ENCODE measurements at places on chromosomes 16 and 17. TPM values are rescaled to one million over a fixed set of nuclear protein-coding genes. Genes with fewer than 3 reads are reported as not detected.

TP53TG3D gene
- not detected for total RNA-seq

TGFB1I1 gene
- total RNA-seq, result 1.6 TPM

CD300LG gene
- not detected for total RNA-seq

ZNF597 gene
- total RNA-seq, result 4.7 TPM

DNA sequence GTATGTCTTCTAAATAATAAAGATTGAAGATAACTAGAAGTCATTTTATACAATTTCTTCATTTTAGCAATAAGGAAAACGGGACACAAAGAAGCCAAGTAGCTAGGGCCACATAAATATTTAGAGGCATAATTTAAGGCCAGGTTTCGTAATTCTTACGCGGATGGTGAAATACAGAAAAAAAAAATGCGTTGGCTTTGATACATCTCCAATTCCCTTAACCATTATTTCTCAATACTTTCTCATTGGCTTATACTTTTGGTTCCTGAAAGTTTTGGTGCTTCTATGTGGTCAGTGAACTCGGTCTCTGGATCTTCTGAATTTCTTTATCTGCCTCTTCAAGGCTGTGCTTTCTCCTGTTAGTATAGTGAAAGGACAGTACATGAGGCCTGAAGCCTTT lies 888.1 kb downstream of the KCNJ2 start:
- H3K27ac ChIP-seq, result no peak overlapping the region
- no peaks in the 10 kb centered on the region for H3K4me1 ChIP-seq
- H3K4me3 ChIP-seq, result no peak overlapping the region
- no peaks in the 10 kb centered on the region for H3K36me3 ChIP-seq

DNA sequence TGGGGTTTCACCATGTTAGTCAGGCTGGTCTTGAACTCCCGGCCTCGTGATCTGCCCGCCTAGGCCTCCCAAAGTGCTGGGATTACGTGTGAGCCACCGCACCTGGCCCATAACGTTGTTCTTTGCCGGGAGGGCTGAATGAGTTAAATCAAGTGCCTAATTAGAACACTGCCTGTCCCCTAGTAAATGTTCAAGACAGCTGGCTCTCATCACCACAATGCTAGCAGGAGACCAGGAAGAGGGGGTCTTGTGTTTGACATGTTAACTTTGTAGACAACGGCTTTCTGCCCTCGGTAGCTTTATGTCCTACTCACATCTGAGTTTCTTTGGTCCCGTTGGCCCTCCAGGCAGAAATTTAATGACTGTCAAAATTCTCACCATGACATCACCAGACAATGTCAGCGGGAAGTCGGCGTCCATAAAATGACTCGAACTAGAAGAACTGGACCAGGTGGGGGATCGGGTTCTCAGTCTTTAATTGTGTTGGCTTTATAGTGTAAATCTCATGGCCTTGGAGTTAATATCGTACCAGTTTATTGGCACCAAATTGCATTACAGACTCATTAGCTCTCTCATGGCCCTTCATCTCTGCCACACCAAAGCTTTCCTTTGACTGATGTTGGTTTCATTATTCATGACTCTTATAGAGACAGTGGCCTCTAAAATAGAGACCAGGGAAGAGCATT lies 11.4 kb upstream of the ITPRIPL2 start:
- H3K36me3 ChIP-seq, result no peaks in the 10 kb centered on the region
- no peaks in the 10 kb centered on the region for H3K4me1 ChIP-seq
- no peak for DNase-seq
- no peak overlapping the region for H3K4me3 ChIP-seq

- H3K36me3 ChIP-seq, result no peaks in the 10 kb centered on the region
- H3K4me3 ChIP-seq, result no peak overlapping the region
- no peak for DNase-seq
- no peaks in the 10 kb centered on the region for H3K4me1 ChIP-seq
- no peak overlapping the region for H3K27ac ChIP-seq
- peaks cover 4% of the 10 kb centered on the region for H3K27me3 ChIP-seq
Measured at GRCh38 chr16:57563761-57564160, 21.3 kb downstream of the ADGRG5 start.

GRCh38 chr17:77354670-77355455 lies 214.1 kb downstream of the SEC14L1 start:
- no peaks in the 10 kb centered on the region for H3K27me3 ChIP-seq
- H3K27ac ChIP-seq, result no peak overlapping the region
- DNase-seq, result no peak
- H3K4me1 ChIP-seq, result no peaks in the 10 kb centered on the region

- no peaks in the 10 kb centered on the region for H3K27me3 ChIP-seq
- H3K36me3 ChIP-seq, result no peaks in the 10 kb centered on the region
- DNase-seq, result no peak
- H3K4me3 ChIP-seq, result no peak overlapping the region
- H3K4me1 ChIP-seq, result no peaks in the 10 kb centered on the region
Measured at GRCh38 chr16:72612256-72612655, 435.7 kb downstream of the ZFHX3 start.

- H3K36me3 ChIP-seq, result peaks cover 7% of the 10 kb centered on the region
- peaks cover 43% of the 10 kb centered on the region for H3K4me1 ChIP-seq
- H3K4me3 ChIP-seq, result no peak overlapping the region
- no peaks in the 10 kb centered on the region for H3K27me3 ChIP-seq
- no peak for DNase-seq
Measured at GRCh38 chr17:59627274-59627673, 7.6 kb downstream of the CLTC start.

DNA sequence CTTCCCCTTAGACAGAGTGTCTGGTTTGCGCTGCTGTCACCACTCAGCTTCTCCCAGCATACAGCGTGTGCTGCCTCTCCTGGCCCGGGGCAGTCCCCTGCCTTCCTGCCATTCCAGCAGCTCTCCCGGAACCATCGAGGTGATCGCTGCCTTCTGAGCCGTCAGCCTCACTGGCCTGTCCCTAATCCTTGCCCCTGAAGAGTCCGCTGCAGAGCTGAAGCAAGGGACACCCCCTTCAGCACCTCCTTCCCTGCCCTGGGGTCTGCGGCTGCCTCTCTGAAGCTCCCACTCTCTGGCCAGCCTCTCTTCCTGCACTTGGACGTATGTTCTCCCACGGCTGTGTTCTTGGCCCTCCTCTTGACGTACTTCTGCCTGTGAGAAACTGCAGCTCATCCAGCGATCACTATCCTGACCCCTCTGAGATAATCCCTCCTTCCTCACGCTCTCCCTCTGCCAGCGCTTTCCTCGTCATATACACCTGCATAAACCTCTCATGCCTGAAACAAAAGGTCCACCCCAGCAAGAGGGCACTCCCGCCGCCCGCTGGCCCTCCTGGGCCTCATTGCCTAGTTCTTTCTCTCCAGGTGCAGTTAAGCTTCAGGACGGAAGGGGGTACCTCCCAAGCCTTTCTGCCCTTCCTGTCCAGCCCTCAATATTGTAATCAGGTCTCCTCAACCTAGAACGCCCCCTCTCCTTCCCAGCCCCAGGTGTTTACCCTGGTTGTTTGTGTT lies 220.6 kb upstream of the CHMP6 start:
- H3K27ac ChIP-seq, result no peak overlapping the region
- H3K4me3 ChIP-seq, result no peak overlapping the region
- no peaks in the 10 kb centered on the region for H3K27me3 ChIP-seq
- H3K4me1 ChIP-seq, result peaks cover 7% of the 10 kb centered on the region

DNA sequence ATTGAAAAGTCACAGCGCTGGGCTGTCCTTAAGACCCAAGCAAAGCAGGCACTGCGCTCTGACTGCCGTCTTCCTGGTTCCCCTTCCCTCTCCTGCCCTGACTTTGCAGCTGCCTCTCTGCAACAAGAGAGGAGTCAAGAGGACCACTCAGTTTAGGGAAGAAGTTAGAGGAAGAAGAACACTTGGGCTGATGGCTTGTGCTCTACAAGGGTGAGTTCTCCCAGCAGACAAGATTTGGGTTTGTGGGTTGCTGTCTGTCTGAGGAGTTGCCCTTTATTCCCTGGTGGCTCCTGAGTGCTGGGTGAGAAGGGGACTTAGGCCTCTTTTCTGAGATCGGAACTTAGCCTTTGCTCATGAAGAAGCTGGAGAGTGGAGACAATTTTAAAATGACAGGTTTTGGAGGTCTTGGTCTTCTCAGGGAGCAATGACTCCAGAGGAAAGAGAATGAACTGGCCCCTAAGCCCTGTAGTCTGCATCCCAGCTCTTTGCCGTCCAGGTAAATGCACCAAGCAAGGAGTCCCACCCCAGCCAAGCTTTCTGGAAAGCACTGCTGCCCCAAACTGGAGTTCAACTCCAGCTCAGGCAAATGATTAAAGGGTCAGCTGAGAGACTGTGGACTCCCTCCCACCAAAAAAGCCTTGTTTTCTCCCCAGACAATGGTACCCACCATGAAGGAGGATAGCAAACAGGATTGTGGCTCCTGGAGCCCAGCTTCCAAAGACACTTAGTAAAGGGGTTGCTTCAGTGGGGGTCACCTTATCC lies 2.7 kb upstream of the HOXB9 start:
- H3K4me3 ChIP-seq, result no peak overlapping the region
- peaks cover 52% of the 10 kb centered on the region for H3K27me3 ChIP-seq
- DNase-seq, result no peak
- no peak overlapping the region for H3K27ac ChIP-seq

DNA sequence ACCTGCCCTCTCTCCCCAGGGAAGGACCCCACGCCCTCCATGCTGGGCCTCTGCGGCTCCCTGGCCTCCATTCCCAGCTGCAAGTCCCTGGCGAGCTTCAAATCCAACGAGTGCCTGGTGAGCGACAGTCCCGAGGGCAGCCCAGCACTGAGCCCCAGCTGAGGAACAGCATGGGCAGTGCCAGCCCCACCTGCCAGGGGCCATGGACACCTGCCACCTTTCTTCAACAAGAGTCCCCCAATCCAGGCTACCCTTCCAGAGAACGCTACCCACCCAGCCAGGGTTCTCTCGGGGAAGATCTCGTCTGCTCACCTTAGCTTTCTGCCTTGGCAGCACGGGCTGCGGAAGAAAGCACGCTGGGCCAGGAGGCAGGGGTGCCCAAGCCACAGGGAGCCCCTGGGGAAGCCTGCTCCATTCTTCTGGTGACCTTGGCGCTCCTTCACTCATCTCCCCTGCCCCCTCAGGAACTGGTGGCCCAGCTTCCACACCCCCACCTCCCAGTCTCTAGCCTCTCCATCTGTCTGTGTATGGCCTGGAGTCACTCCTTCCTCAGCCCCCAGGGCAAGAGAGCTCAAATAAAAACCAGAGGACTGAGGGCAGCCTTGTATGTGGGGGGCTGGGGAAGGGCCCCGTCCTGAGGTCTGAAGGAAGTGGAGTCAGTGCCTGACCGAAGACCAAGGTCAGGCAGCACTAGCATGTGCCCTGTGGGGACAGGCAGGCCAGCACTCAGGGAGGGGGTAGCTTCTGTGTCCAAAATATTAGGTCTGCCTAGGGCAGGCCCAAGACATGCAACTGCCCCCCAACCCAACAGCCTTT lies 6.3 kb downstream of the SLC25A39 start:
- DNase-seq, result no peak
- peaks cover 21% of the 10 kb centered on the region for H3K36me3 ChIP-seq
- peaks cover 12% of the 10 kb centered on the region for H3K4me1 ChIP-seq
- H3K27me3 ChIP-seq, result peaks cover 10% of the 10 kb centered on the region

DNA sequence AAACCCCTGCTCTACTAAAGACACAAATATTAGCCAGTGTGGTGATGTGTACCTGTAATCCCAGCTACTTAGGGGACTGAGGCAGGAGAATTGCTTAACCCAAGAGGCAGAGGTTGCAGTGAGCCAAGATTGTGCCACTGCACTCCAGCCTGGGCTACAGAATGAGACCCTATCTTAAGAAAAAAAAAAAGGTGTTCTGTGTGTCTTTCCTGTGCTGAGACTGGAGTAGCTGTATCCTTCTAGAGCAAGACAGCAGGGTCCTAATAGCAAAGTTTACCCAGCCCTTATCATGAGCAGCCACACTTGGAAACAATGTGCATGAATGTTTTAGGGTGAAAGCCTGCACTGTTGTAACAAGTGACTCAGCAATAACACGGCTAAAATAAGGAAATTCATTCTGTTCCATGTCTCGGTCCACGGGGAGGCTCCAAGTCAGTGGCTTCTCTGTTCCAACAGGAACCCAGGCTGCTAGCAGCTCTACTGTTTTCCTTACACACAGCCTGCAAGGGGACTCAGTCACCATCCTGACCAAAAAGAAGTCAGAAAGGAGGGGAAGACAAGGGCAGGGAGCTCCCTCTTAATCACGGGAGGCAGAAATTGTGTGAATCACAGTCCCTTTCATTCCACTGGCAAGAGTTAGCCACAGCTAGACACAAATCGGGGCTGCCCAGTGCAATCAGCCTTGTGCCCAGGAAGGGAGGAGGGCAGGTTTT lies 7.1 kb upstream of the SLC5A11 start:
- no peaks in the 10 kb centered on the region for H3K4me1 ChIP-seq
- DNase-seq, result no peak
- H3K4me3 ChIP-seq, result no peak overlapping the region

- H3K27me3 ChIP-seq, result no peaks in the 10 kb centered on the region
- no peaks in the 10 kb centered on the region for H3K36me3 ChIP-seq
- H3K4me3 ChIP-seq, result no peak overlapping the region
- H3K4me1 ChIP-seq, result peaks cover 12% of the 10 kb centered on the region
- no peak for DNase-seq
Measured at GRCh38 chr16:80718480-80719220, 85.7 kb downstream of the CDYL2 start.

DNA sequence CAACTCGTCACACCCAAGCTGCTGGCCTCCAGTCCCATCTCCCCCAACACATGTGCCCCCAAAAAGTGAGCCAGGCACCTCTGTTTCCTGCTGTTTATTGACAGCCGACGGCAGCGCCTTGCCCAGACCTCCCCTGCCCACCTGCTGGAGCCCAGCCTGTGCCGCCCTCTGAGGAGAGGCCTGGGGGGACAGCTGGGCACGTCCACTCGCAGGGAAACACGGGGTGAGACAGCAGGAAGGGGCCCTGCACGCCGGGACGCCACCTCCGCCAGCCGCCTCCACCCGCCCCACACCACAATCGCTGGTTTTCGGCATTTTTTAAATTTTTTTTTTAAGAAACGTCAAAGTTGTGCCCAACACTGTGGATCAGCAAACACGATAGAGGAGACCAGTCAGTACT lies 19.3 kb downstream of the CASKIN1 start:
- no peaks in the 10 kb centered on the region for H3K4me1 ChIP-seq
- H3K4me3 ChIP-seq, result no peak overlapping the region
- no peak for DNase-seq
- H3K36me3 ChIP-seq, result peaks cover 25% of the 10 kb centered on the region

- H3K27ac ChIP-seq, result no peak overlapping the region
- no peaks in the 10 kb centered on the region for H3K27me3 ChIP-seq
- H3K4me3 ChIP-seq, result no peak overlapping the region
- no peak for DNase-seq
- H3K4me1 ChIP-seq, result no peaks in the 10 kb centered on the region
- no peaks in the 10 kb centered on the region for H3K36me3 ChIP-seq
Measured at GRCh38 chr17:73634629-73635028, 9.6 kb downstream of the SDK2 start.
